ENCODE measurements at places on chromosomes 3 and 15.
A peak's percentile ranks its signal among the peaks of the same experiment; 100 is the strongest.

DNA sequence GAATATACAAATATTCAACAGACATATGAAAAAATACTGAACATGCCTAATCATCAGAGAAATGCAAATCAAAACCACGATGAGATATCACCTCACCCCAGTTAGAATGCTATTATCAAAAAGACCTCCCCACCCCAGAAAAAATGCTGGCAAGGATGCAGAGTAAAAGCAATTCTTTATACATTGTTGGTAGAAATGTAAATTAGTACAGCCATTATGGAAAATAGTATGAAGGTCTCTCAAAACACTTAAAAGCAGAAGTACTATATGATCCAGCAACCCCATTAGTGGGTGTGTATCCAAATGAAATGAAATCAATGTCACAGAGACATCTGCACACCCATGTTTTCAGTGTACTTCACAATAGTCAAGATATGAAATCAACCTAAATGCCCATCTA is 308.7 kb downstream of the CHST2 start:
- DNase-seq, result no peak

- DNase-seq, result no peak
These were observed 48.5 kb downstream of the STARD9 start for GRCh38 chr15:42623951-42624350.

DNA sequence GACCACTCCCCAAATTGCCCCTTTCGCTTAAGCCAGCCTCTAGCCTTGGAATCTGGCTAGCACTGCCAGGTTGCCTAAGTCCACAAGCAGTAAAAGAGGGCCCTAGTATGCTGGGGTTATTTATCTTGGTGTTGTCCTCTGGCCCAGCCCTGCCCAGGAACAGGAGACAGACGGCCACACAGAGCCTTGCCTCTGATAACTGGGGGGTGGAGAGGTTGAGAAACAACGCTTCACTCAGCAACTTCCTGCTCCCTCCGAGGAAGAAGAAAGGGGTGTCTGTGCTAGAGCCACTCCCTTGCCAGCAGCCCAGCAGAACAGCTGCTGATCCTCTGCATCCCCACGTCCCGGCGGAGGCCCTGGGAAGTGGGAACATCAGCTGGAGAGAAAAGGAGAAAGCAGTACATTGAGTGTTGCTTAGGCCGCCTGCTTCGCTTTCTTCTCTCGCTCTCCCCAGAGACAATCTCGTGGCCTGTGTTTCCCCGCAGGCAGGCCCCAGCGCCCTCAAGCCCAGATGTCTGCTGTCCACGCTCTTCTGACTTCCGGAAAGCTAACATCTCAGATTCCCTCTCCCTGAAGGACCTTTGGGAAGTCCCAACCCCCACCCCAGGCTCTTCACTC is 22.6 kb upstream of the C3orf70 start:
- no peak for DNase-seq

GRCh38 chr15:63572749-63573464 is 24.3 kb upstream of the FBXL22 start:
- no peak for DNase-seq

GRCh38 chr3:119457246-119457645 is 6.2 kb downstream of the TMEM39A start:
- no peak for DNase-seq

DNA sequence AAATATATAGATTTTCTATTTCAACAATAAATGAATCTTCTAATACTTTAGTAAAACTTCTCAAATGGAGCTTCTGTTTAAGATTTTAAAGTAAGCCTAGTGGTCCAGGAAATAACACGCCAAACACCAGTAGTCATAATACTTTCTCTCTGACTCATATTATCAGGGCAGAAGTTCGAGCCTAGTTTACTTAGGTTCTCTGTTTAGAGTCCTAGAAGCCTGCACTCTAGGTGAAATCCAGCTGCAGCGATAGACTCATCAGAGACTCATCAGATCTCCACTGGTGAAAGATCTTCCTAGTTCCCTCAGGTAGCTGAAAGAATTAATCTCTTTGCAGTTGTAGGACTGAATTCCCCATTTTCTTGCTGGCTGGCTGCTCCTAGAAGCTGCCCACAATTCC is 552.5 kb upstream of the ROBO2 start:
- peak; percentile 81 for DNase-seq

DNA sequence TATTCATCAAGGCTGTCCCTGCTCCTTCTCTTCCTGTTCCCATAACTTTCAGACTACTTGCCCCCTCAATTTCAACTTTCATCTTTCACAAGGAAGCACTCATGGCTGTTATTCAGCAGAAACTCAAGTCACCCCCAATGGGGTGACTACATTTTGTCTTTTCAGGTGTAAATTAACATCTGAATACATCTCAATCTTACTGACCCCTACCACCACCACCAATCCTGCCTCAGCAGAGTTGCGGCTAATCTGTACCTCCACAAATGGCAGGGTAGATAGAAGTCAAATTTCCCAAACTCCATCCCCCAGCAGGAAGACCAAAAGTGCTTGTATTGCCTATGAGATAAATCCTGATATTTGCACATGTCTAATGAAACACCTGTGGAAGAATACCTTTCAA is 19.2 kb downstream of the SOX2 start:
- no peak for DNase-seq

- DNase-seq, result peak; percentile 68
These were observed 9.2 kb downstream of the PTX3 start for GRCh38 chr3:157445857-157446256.

DNA sequence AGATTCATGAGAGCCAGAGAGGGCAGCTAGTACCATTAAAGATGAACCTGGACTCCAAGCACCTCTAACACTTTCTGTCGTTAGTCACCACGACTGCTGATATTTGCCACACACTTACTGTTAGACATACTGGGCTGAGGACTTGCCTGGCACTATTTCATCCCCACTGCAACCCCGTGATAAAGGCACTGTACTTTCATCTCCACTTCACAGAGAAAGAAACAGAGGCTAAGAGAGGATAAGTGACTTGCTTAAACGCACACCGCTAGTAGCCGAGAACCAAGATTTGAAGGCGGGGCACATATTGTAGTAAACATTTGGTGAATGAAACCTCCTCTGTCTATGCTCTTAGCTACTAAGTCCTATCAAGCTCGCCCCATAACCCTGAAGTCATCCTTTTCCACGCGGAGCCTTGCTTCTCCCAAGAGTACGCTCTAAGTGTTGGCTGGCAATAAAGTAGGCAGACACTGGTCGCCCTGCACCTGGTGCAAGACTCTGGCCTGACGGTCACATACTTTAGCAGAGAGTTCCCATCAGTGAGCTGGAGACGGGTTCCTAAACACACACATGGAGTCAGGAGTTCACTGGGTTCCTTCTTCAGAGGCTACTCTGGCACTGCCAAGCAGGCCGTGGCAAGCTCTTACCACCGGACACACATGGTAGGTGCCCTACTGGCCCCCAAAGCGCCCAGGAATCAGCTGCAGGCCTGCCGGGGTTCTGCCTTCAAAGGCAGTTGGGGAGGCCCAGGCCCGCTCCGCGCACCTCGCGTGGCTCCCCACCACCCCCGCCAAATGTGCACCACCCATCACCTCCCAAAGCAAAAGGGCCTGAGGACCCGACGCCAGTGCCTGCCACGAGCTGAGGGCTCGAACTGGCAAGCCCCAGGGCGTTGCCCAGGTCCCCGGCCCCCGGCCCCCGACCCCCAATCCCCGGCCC is 951 bp downstream of the POMGNT2 start:
- DNase-seq, result peak; percentile 6

DNA sequence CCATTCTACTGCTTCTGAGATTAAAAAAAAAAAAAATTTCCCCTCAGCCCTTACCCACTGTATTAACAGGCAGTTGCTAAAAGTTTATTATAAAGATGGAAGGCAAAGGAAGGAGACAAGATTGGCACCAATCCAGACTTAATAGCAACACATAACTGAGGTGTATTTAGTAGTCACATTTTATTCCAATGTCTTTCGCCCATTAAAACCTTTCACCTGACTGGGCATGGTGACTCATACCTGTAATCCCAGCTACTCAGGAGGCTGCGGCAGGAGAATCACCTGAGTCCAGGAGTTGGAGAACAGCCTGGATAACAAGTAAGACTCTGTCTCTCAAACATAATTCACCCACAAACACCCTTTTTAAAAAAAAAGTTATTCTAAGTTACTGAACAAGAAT is 4.4 kb downstream of the ACAP2 start:
- no peak for DNase-seq

DNA sequence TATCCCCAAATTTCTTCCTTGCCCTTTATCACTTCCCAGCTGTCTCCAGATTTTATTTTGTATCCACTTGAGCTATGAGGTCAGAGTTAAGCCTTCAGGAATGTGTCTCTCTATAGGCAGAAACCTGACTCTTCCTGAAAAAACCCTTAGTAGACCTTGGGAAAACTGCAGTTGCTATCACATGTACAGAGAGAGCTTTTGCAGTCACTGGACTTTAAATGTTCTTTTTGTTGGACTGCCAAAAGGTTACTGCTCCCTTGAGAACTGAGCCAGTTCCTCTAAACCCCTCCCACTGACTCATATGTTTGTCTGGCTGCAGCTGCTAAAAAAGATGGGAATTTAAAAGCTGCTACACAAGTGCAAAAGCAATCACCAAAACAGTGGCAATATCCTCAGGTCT is 169.1 kb upstream of the CCDC54 start:
- peak; percentile 89 for DNase-seq

DNA sequence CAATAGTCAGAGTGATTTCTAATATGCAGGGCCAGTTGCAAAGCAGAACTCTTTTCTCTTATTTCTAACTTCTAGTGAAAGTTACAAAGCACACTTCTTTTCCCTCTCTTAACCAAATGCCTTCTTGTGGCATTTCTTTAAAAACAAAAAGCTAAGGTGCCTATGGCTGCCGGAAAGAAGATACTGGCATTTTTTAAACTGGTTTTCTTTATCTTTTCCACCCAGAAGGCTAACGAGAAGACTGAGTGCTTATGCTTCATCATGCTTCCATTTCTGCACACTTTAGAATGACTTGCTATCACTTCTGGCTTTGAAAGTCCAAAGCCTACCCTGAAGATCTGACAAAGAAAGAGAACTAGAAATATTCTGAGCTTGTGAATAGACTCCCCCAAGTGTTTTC is 141.3 kb downstream of the P2RY1 start:
- no peak for DNase-seq

- DNase-seq, result no peak
These were observed 86.8 kb downstream of the SAMMSON start for GRCh38 chr3:70086336-70086735.

DNA sequence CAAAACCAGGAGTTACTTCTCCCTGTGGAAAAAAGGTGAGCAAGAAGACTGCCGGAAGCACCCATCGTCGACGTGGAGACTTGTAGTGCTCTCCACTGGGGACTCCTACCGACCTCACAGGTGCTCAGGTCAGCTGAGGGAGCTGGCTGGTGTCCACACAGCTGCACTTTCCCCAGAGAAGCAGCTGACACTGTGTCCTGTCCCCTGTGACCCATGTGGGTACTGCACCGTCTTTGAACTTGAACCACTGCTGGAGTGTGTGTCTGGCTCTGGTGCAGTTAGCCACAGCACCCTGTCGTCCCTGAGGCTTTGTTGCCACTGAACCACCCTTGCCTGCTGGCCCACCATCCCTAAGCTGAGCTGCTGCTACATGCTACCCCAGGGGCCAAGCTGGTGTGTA is 270.8 kb downstream of the CACNA2D3 start:
- DNase-seq, result no peak

Measured in ELR (cell line).